ENCODE measurements at places on chromosomes 3 and 15. TPM values are rescaled to one million over a fixed set of nuclear protein-coding genes. Genes with fewer than 3 reads are reported as not detected.

HGD gene
- total RNA-seq = 0.35 TPM

RYR3 gene
- not detected for total RNA-seq

MAP1A gene
- 0.68 TPM for total RNA-seq

C3orf80 gene
- not detected for total RNA-seq

RTP1 gene
- total RNA-seq = not detected

PLA2G4D gene
- not detected for total RNA-seq
